ENCODE measurements at places on chromosomes 1 and 21.
A peak's percentile ranks its signal among the peaks of the same experiment; 100 is the strongest.

GRCh38 chr1:203225071-203225470 is 4.4 kb downstream of the CHIT1 start:
- DNase-seq = peak; percentile 15

DNA sequence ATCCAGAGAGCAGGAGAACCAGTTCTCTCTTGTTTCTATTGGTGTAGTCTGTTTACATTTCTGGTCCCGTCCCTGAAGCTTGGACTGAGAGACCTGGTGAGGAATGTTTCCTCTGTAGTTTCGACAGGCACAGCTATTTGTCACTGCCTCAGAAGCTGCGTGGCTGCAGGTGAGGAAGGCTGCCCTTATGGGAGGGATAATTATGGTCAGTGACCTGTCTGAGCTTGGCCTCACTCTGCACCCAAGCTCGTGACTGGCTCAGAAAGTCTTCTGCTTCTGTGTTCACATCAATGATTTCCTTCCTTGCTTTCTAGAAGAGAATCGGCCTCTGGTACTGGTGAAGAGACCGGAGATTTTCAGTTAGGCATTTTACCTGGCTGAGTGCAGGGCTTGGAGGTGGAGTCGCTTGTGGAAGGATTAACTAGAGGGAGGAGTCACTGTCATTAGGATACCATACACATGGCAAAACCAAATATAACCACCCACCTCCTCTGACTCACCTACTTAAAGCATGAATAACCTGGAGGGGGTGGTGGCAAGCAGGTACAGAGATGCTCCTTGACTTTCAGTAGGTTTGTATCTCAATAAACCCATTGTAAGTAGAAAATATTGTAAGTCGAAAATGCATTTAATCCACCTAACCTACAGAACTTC is 19.9 kb upstream of the WDR26 start:
- DNase-seq = no peak

GRCh38 chr21:26977746-26978145 is 10.9 kb upstream of the ADAMTS5 start:
- DNase-seq = no peak

DNA sequence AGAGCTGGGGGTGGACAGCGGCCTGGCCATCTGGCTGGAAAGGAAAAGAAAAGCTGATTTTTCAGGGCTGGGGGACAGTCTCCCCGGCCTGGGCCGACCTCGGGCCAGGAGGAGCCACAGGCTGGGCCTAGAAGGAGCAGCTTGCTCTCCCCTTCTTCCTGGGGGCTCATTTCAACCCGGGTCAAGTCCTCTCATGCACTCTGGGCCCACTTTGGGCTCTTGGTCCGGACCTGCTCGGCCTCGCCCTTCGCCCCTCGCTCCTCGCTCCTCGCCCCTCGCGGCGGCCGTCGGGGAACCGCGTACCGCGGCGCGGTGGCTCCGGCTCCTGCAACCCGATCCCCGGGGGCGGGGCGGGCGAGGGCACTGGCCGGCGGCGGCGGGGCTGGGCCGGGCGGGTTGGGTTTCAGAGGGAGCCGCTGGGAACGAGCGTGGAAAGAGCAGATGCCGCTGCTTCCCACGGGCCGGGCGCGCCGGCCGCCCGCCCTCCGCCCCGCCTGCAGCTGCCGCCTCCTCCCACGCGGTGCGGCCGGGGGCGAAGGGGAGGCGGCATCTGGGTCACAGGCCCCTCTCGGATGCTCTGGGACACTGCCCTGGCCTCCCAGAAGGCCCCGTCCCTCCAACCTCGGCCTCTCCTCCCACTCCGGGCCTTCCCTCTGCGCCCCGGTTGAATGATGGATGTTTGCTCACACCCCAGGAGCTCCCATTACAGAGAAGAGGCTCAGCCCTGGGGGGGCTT is 6.6 kb downstream of the HEYL start:
- no peak for DNase-seq
